SK-N-SH (cell line): ENCODE measurements at places on chromosomes 13 and 19. TPM values are rescaled to one million over a fixed set of nuclear protein-coding genes. Genes with fewer than 3 reads are reported as not detected.

DNA sequence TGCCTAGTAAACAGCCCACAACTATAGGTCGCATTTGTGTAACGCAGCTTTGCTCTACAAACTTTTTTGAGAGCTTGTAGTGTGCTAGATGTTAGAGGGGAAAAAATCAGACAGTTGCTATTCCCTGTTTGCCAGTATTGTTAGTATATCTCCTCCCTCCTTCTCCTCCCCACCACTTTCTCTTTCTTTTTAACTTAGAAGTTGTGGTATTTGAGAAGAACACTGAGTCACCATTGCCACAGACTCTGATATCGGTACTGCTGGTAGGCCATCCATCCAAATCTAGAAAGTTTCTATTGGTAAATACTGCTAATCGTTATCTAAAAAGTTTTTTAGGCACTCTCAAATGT lies 666 bp downstream of the POMP start:
- no peak overlapping the region; the same call in 1 of the 2 replicates for H3K27ac ChIP-seq
- H3K36me3 ChIP-seq, result peaks cover 35% of the 10 kb centered on the region
- peaks cover 28% of the 10 kb centered on the region for H3K4me1 ChIP-seq
- no peaks in the 10 kb centered on the region for H3K27me3 ChIP-seq

DNA sequence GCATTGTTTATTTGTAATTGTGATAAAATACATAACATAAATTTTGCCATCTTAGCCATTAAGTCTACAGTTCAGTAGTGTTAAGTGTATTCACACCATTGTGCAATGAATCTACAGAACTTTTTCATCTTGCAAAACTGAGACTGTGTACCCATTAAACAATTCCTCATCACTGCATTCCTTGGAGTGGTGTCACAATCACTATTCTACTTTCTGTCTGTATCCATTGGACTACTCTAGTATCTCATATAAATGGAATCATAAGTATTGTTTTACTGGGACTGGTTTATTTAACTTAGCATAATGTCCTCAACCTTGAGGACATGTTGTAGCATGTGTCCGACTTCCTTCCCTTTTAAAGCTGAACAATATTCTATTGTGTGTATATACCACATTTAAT lies 36.8 kb downstream of the UFM1 start:
- H3K4me1 ChIP-seq, result no peaks in the 10 kb centered on the region
- H3K36me3 ChIP-seq, result no peaks in the 10 kb centered on the region
- no peak overlapping the region for H3K27ac ChIP-seq
- no peak for DNase-seq

- H3K27me3 ChIP-seq, result no peaks in the 10 kb centered on the region
- no peak overlapping the region for H3K27ac ChIP-seq
- no peaks in the 10 kb centered on the region; the same call in none of the 2 replicates for H3K4me1 ChIP-seq
- no peak for DNase-seq
- H3K36me3 ChIP-seq, result no peaks in the 10 kb centered on the region
Measured at GRCh38 chr13:33958964-33959363, 141.0 kb downstream of the RFC3 start.

ZNF829 gene
- 0.72 and 0.99 TPM in 2 replicates for polyA plus RNA-seq

ZNF667 gene
- 3.2 and 5.0 TPM in 2 replicates for polyA plus RNA-seq

COMMD6 gene
- 73.7 and 76.9 TPM in 2 replicates for polyA plus RNA-seq

ADM5 gene
- polyA plus RNA-seq, result 1.3 TPM in 2 replicates

GRCh38 chr13:74662905-74663304 lies 528.7 kb upstream of the KLF12 start:
- H3K36me3 ChIP-seq, result no peaks in the 10 kb centered on the region
- peak overlapping the region; percentile 26; the same call in 1 of the 2 replicates for H3K27ac ChIP-seq
- no peaks in the 10 kb centered on the region for H3K27me3 ChIP-seq
- H3K4me1 ChIP-seq, result no peaks in the 10 kb centered on the region; the same call in none of the 2 replicates
- H3K4me3 ChIP-seq, result no peak overlapping the region

DNA sequence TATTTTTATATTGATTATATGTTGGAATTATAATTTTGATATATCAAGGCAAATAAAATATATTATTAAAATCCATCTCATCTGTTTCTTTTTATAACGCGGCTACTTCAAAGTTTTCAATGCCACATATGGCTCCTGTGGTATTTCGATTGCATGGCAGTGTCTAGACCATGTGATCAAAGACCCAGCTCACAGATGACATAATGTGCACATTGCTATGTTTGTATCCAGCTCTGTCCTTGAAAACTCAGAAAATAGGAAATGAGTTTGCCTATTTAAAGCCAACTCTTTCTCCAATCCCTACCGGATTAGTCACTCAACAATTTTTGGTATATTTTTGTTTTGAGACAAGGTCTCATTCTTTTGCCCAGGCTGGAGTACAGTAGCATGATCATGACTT lies 26.2 kb downstream of the TMTC4 start:
- no peak overlapping the region for H3K4me3 ChIP-seq
- peaks cover 9% of the 10 kb centered on the region; the same call in 1 of the 2 replicates for H3K4me1 ChIP-seq
- H3K36me3 ChIP-seq, result no peaks in the 10 kb centered on the region

GRCh38 chr19:979318-979741 lies 4.8 kb upstream of the WDR18 start:
- no peak overlapping the region for H3K4me3 ChIP-seq
- no peaks in the 10 kb centered on the region for H3K4me1 ChIP-seq
- H3K27me3 ChIP-seq, result no peaks in the 10 kb centered on the region
- DNase-seq, result no peak
- no peak overlapping the region for H3K27ac ChIP-seq
- no peaks in the 10 kb centered on the region for H3K36me3 ChIP-seq

CNN1 gene
- 4.6 and 6.6 TPM in 2 replicates for polyA plus RNA-seq

GRCh38 chr13:59710416-59710815 lies 453.3 kb downstream of the DIAPH3 start:
- H3K4me3 ChIP-seq, result no peak overlapping the region
- H3K4me1 ChIP-seq, result no peaks in the 10 kb centered on the region; the same call in 1 of the 2 replicates
- H3K36me3 ChIP-seq, result no peaks in the 10 kb centered on the region
- no peaks in the 10 kb centered on the region for H3K27me3 ChIP-seq
- no peak overlapping the region for H3K27ac ChIP-seq

KLK2 gene
- 0.15 and 0.44 TPM in 2 replicates for polyA plus RNA-seq

CACNG6 gene
- polyA plus RNA-seq, result 0.96 and 1.2 TPM in 2 replicates

- H3K27me3 ChIP-seq, result no peaks in the 10 kb centered on the region
- no peak for DNase-seq
- H3K4me3 ChIP-seq, result no peak overlapping the region
- H3K4me1 ChIP-seq, result peaks cover 19% of the 10 kb centered on the region; the same call in 1 of the 2 replicates
Measured at GRCh38 chr13:52925775-52926285, 77.4 kb upstream of the PCDH8 start.

- no peak for DNase-seq
- H3K27me3 ChIP-seq, result no peaks in the 10 kb centered on the region
- no peaks in the 10 kb centered on the region for H3K36me3 ChIP-seq
- H3K4me3 ChIP-seq, result no peak overlapping the region
- no peak overlapping the region for H3K27ac ChIP-seq
Measured at GRCh38 chr19:2582984-2583956, 107.3 kb downstream of the GADD45B start.

DNA sequence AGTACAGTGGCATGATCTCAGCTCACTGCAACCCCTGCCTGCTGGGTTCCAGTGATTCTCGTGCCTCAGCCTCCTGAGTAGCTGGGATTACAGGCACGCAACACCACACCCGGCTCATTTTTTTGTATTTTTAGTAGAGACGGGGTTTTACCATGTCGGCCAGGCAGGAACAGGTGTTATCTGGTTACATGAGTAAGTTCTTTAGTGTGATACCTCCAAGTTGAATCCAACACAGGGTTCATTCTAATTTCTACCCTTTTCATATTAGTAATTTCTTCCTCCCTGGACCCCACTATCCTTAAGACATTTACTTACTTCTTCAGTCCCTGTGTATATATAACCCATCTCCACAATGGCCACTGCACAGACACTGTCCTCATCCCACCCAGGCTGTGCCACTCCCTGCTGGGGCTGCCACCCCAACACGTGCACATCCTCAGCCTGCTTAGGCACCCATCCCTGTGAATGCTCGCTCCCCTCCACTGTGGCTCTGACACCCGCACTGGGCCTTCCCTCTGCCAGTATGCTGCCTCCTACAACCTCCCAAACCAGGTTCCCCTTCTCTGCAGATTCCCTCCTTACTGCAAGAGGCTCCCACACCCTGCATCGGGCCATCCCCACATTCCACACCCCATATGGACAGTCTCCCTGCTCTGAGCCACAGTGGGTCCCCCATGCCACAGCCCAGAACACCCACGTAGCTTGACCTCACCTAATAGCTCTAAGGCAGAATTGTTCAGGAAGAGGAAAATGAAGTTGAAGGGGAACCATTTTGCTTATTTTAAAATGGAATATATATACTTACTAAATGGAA lies 147.1 kb downstream of the TBC1D4 start:
- peaks cover 9% of the 10 kb centered on the region for H3K36me3 ChIP-seq
- H3K27ac ChIP-seq, result no peak overlapping the region
- H3K4me3 ChIP-seq, result no peak overlapping the region
- DNase-seq, result no peak
- H3K4me1 ChIP-seq, result no peaks in the 10 kb centered on the region

THSD8 gene
- polyA plus RNA-seq, result not detected in 2 replicates

DNA sequence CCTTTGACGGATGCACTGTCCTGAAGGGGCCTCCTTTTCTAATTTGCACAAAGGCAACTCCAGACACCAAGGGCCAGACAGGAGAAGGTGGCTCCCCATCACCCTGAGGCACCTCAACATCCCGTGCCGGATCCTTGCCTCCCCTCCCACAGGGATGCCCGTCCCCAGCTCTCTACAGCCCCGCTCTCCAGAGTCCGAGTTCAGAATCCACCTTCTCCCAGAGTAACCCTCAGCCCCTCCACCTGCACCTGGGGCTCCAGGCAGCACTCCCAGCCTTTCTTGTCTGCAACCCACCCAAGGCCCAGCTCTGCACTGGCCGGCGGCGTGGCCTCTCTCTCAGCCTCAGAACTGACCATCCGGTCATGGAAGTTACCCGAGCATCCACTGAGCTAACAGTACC lies 4.8 kb downstream of the NDUFB7 start:
- H3K4me3 ChIP-seq, result no peak overlapping the region
- no peaks in the 10 kb centered on the region for H3K36me3 ChIP-seq
- DNase-seq, result no peak
- no peaks in the 10 kb centered on the region; the same call in 1 of the 2 replicates for H3K4me1 ChIP-seq

DNA sequence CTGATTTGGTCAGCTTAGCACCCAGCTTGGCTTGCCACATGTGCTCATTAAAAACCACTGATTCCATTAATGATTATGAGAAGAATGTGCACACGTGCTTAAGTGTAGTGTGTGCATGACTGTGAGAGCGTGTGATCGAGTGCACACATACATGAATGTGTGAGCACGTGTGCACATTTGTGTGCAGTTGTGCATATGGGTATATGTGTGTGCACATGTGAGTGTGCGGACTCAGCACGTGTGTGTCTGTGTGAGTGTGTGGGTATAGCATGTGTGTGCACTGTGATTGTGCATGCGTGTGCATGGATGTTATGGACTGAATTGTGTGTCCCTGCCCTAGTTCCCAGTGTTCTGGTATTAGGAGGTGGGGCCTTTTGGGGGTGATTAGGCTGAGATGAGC lies 202.1 kb upstream of the ZNF536 start:
- no peak for DNase-seq
- no peak overlapping the region for H3K4me3 ChIP-seq
- peaks cover 5% of the 10 kb centered on the region; the same call in 1 of the 2 replicates for H3K4me1 ChIP-seq
- no peak overlapping the region for H3K27ac ChIP-seq
- H3K27me3 ChIP-seq, result no peaks in the 10 kb centered on the region

B9D2 gene
- 9.0 and 13.3 TPM in 2 replicates for polyA plus RNA-seq

OR10H5 gene
- not detected in 2 replicates for polyA plus RNA-seq

MYO16 gene
- polyA plus RNA-seq, result 0.07 and 0.11 TPM in 2 replicates

FBXO27 gene
- 5.0 and 5.8 TPM in 2 replicates for polyA plus RNA-seq

CGB8 gene
- polyA plus RNA-seq, result 0.13 TPM in 1 of 2 replicates, not detected in the other

DNA sequence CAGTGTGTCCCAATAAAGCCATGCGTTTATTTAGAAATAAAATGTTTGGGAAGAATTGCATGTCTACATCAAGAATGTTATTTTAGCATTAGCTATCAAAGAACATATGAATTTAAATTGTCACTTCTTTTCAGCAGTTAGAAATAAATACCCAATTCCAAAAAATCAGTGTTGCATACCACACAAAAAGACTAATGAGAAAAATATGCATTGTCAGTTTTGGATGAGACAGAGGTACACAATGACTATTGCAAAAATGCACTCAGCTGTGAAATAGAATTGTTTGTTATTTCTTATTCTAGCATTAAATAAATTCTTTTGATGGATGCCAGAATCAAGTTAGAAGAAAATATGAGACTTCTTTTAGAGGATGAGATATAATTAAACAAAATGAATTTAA lies 833.9 kb downstream of the SLITRK1 start:
- H3K4me3 ChIP-seq, result no peak overlapping the region
- H3K27me3 ChIP-seq, result no peaks in the 10 kb centered on the region
- no peak overlapping the region for H3K27ac ChIP-seq
- H3K4me1 ChIP-seq, result no peaks in the 10 kb centered on the region
- DNase-seq, result no peak

DNA sequence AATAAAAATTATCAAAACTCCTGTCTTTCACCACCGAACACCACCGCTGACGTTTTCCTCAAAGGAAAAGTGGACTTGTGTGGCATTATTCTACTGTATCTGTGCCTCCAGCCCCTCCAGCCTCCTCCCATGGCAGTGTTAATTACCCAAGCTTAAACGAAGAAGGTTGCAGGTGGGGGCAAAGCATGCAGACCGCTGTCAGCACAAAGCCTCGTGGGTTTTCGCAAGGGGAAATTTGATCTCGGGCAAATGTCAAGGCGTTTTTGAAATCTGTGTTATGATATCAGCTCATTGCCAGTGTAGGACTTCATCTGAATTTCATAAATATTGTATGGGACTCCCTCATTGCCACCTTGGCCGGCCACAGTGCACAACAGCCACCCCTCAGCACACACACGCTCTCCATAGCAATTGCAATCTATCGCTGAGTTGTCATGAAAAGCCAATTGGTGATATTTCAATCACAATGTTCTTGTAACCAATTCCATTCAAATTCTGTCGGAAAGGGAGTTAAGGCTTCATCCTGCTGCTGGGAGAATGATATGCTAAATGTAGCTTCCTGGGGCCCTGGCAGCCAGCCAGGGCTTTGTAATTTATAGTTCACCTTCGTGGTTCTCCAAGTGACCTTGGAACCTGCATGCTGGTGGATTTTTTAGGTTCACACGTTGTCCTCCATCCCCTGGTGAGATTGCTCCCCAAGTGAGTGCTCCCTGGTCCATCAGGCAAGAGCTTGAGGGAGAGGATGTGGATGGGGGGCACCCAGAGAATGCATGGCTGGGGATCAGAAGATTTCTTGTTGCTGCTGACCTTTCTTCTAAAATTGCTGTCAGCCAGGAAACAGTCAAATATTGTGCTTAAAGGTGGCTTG lies 16.6 kb downstream of the CHST8 start:
- no peaks in the 10 kb centered on the region for H3K4me1 ChIP-seq
- no peak for DNase-seq
- H3K27ac ChIP-seq, result no peak overlapping the region

DNA sequence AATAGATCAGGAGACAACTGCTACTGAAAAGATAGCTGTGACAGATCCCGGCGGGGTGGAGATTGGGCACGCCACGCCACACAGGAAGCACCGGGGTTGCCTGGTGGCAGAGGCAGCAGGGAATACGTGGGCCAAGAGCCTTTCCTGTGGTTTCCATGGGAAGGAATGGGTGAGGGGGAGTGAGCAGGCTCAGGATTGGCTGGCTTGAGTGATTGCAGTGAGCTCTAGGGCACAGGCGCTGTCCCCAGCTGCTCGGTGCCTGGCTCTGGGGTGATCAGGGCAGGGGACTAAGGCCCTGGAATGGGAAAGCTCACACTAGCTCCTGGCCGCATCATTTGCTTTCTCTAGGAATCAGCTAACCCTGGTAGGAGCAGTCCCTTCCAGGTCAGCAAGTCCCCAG lies 166.1 kb downstream of the USP12 start:
- H3K27ac ChIP-seq, result no peak overlapping the region
- no peaks in the 10 kb centered on the region for H3K27me3 ChIP-seq
- no peaks in the 10 kb centered on the region for H3K36me3 ChIP-seq
- no peak overlapping the region for H3K4me3 ChIP-seq

PNMA8C gene
- polyA plus RNA-seq, result 1.3 and 1.6 TPM in 2 replicates
